ENCODE measurements at places on chromosomes 4 and X. TPM values are rescaled to one million over a fixed set of nuclear protein-coding genes. Genes with fewer than 3 reads are reported as not detected.

DNA sequence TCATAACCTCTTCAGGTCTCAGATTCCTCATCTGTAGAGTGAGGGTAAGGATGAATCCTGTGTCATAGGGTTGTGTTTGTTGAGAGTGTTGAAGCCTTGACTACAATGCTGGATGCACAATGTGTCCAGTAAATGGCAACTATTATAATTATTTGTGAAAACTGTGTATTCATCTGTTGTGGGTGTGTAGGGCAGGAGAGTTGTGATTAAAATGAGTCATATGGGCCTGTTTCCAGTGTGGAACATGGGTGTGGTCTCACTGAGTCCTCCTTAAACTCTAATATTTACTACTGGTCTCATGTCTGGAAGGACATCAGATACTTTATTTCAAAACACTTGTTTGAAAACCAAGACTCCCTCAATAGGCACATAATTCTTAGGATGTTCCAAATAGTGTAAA lies 208.5 kb upstream of the CASK start:
- H3K4me3 ChIP-seq: no peak overlapping the region
- H3K36me3 ChIP-seq: no peaks in the 10 kb centered on the region
- no peak for DNase-seq
- H3K27ac ChIP-seq: no peak overlapping the region

The LSM6 gene
- 54.4 TPM for total RNA-seq

DNA sequence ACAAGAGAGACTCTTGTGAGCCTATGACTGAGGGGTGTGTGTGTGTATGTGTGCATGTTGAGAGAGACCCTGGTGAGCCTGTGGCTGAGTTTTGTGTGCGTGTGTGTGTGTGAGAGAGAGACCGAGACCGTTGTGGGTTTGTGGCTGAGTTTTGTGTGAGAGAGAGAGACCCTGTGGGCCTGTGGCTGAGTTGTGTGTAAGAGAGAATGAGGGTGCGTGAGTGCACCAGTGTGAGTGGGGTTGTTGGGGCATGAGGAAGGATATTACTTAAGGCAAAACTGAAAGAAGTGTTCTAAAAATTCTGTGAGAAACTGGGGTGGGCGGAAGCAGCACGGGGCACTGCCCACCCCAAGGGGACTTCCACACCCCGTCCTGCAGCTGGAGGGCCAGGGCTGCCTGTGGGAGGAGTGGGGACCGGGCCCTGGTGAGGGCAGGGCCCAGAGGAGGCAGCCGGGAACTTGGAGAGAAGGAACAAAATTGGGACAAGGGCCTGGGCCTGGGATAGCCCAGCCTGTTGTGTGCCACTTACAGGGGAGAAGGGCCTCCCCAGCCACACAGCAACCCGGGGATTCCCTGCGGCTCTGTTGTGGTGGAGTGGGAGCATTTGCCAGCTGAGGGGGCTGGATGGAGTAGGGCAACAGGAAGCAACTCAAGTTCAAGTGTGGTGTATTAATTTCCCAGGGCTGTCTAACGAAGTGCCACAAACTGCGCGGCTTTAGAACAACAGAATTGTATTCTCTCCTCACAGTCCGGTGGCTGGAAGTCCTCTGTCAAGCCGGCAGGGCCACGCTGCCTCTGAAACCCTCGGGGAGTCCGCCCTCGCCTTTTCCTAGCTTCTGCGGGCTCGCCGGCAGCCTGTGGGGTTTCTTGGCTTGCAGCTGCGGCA lies 22.1 kb downstream of the TMEM131L start:
- DNase-seq: no peak
- H3K4me3 ChIP-seq: peak overlapping the region; percentile 58
- H3K36me3 ChIP-seq: no peaks in the 10 kb centered on the region
- H3K27ac ChIP-seq: peak overlapping the region; percentile 56
- H3K4me1 ChIP-seq: peaks cover 55% of the 10 kb centered on the region
- H3K27me3 ChIP-seq: no peaks in the 10 kb centered on the region

DNA sequence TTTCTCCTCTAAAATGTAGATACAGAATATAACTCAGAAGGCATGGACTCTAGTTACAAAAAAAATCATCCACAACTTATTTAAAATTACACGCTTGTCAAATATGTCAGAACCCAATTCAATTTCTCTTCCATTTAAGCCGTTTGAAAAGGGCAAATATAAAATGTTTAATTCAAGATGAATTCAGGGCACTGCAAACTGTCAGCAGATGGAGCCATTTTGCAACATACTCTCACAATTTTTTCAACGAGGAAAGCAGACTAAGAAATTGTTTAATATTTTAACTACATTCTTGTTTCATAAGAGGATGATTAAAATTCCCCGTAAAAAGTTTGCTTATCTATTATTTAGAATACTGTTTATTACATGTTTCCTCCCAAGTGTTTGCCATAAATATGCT lies 321.3 kb upstream of the CPXCR1 start:
- H3K27me3 ChIP-seq: no peaks in the 10 kb centered on the region
- no peak overlapping the region for H3K27ac ChIP-seq
- H3K4me1 ChIP-seq: no peaks in the 10 kb centered on the region

DNA sequence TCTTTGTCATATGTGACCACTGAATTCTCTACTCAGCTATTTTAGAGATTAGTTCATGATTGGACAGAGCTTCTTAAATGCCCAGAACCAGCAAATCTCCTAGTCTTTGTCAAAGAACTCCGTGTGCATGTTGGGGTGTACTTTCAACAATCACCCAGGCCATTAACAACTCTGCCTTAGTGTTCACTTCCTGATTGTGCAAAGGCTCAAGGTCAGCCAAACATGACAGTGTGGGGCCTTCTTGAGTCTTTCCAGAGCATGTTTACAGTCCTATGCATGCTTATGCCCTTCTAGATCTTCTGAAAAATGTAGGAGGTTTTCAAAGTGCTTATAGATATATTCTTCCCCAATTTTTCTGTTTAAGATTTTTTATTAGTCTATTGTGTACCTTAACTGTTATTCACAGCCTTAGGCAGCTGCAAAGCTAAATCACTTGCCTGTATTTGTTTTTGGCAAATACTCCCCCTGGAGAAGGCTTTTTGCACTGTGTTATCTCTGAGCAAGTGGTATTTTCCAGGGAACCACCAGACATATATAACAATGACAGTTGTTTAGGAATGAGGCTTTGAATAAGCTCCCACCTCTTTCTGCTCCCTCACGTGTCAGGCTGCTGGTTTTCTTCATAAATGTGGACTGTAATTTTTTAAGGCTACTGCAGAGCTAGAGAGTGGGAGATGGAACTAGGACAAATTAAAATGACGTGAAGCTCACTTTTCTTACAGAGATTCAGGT lies 24.0 kb upstream of the DRP2 start:
- no peak overlapping the region for H3K4me3 ChIP-seq
- no peak for DNase-seq
- H3K27me3 ChIP-seq: no peaks in the 10 kb centered on the region
- H3K4me1 ChIP-seq: no peaks in the 10 kb centered on the region
- H3K36me3 ChIP-seq: no peaks in the 10 kb centered on the region

GRCh38 chr4:111449657-111450056 lies 695.6 kb upstream of the FAM241A start:
- no peaks in the 10 kb centered on the region for H3K27me3 ChIP-seq
- no peaks in the 10 kb centered on the region for H3K36me3 ChIP-seq
- no peak for DNase-seq
- H3K4me3 ChIP-seq: no peak overlapping the region
- no peaks in the 10 kb centered on the region for H3K4me1 ChIP-seq

All from thoracic aorta (tissue), 2 donors.